IPS DF 19.7 (cell line): ENCODE measurements at places on chromosomes 2 and 18.

- no peak for DNase-seq
These were observed 60.6 kb upstream of the HS6ST1 start for GRCh38 chr2:128379021-128380015.

GRCh38 chr2:132804051-132804450 lies 134.0 kb upstream of the LYPD1 start:
- DNase-seq = no peak

DNA sequence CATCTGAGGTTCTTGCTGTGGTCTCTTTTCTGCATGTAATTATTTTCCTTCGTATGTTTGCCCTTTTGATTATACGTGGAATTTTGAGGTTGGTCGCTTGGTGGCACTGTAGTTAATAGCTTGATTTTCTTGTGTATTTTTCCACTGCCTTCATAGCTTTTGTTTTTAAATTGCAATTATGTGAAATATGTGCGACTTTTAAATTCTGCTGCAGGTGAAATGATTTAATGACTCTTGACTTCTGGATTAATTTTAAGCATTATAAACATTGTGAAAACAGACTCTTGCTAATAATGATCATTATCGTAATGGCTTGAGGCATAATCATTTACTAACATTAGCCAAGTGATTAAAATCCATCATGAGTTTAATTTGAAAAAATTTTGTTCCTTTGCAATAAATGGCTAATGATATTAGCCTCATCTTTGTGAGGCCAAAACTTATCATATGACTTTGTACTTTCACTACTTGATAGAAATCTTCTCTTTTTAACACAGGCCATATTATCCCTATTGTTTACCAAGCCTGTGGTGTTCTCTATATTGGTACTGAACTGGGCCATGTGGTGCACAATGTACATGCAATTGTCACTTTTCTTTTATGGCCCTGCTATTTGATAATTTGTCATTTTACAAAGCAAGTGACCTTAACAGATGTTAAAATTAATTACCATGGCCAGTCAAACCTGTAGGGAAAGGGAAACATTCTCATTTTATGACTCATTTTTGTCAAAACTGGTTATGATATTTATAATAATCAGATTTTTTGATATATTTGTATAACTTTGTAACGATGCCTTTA lies 62.8 kb upstream of the NEUROD1 start:
- DNase-seq = no peak

GRCh38 chr2:83990636-83991035 lies 468.4 kb downstream of the SUCLG1 start:
- DNase-seq = no peak

DNA sequence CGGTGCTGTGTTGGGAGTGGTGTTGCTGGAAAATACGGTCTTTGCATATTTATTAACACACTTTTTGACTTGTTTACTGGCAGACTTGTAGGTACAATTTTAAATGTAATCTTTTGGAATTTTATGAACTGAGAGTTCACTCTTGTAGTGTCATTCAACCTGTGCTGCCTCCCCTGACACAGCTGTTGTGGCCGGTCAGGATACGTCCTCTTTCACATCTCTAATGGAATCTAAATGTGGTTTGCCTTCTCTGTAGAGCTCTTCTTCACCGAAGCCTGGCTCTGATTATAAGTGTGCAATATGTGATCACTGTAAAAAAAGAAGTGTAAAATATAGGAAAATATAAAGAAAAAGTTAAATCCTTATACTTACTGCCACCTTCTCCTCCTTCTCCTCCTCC lies 94.7 kb downstream of the MAP4K4 start:
- DNase-seq = no peak

- DNase-seq = no peak
These were observed 80.7 kb downstream of the CCBE1 start for GRCh38 chr18:59616501-59616900.

DNA sequence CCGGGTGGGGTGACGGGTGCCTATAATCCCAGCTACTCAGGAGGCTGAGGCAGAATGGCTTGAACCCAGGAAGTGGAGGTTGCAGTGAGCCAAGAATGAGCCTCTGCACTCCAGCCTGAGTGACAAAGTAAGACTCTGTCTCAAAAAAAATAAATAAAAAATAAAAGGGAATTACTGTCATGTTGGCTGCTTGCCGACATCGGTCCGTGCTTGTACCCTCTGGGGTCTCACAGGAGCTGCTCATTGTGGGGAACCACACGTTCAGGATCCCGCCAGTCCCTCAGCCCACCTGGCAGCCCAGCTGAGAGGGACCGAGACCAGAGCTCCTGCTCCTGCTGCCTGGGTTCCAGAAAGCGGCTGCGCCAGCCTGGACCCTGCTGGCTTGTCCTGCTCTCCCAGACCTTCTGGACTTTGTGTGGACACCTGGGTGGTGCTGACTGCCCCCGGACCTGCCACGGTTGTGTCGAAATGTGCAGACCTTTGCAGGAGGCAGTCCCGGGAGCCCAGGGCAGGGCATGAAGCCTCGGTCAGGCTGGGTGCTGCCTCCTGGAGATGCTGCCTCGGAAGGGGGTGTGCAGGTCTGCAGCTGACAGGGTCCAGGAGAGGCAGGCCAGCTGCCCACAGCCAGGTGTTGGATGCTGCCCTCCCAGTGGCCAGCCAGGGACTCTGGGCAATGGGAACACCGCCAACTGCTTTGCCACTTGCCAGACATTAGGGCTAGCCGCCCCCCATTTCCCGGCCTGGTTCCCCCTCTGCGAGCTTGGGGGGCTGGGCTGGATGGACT lies 16.4 kb downstream of the KLF11 start:
- no peak for DNase-seq

GRCh38 chr2:27689424-27689823 lies 25.7 kb downstream of the SLC4A1AP start:
- no peak for DNase-seq

- DNase-seq = no peak
These were observed at the start of gene LIMS2 for GRCh38 chr2:127675331-127676261. Gene LIMS2 (minus strand): TSS chr2:127675530. CDS start chr2:127675024, 506 bp downstream.

- DNase-seq = no peak
These were observed 126.1 kb upstream of the CTAGE1 start for GRCh38 chr18:22543769-22544168.

DNA sequence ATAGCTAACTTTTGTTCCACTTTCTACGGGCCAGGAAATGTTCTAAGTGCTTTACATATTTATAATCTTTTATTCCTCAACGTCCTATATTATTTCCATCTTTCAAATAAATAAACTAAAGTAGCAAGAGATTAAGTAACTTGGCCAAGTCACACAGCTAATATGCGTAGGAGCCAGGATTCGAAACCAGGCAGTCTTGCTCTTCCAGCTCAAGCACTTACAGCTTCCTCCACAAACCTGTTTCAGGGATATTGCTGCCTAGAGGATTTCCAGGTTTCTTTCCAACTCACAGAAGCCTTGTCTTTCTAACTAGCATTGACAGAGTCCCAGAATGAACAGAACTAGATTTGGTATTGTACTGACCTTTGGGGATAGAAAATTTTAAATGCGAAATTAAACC lies 102.5 kb downstream of the FIGN start:
- no peak for DNase-seq

GRCh38 chr2:240893363-240893844 lies 2.6 kb downstream of the MAB21L4 start:
- no peak for DNase-seq

DNA sequence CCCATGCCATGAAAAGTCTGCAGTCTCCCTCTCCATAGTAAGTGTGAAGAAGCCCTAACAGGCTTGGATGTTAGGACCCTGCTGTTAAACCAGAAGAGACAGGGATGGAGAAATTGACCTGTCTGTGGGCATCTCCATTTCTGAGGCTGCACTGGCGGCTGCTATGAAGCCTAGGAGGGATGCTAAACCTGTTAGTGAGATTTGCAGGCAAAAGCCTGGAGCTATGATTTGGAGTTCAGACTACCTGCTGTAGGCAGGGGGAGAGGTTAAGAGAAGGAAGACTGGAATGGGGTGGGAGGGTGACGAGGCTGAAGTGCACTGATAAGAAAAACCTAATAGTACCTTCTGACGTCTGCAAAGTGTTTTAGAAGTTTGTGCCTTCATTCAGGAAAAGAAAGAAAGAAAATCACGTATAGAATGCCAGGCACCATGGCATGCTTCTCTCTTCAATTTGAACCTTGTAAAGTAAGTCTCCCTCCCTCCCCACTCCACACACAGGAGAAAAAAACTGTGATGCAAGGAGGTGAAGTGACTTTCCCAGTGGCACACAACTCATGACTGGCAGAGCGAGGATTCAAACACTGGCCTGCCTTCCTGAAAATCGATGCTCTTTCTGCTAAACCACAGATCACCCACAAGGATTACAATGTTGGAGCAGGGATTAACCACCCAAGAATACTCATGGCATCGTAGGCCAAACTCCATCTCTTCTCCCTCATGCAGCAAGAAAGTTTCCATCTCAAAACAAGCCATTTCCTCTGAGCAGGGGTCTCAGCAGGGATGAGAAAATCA lies 98.5 kb upstream of the PKDCC start:
- no peak for DNase-seq

DNA sequence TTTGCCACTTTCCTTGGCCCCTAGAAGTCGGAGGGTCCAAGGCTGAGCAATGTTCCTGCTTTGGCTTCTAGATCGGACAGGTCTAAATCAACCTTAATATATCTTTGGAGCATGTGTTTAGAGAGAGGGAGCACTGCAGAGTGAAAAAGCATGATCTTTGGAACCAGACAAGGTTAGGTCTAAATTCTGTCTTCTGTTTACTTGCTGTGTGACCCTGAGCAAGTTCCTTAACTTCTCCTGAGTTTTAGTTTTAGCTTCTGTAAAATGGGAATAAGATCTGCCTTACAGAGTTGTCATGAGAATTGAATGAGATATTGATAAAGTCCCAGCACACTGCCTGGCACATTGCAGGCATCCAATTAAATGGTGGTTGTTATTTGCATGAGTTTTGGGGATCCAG lies 13.9 kb downstream of the TMEM17 start:
- DNase-seq = no peak

- DNase-seq = no peak
These were observed 28.7 kb upstream of the RPRD1A start for GRCh38 chr18:36095936-36096519.

DNA sequence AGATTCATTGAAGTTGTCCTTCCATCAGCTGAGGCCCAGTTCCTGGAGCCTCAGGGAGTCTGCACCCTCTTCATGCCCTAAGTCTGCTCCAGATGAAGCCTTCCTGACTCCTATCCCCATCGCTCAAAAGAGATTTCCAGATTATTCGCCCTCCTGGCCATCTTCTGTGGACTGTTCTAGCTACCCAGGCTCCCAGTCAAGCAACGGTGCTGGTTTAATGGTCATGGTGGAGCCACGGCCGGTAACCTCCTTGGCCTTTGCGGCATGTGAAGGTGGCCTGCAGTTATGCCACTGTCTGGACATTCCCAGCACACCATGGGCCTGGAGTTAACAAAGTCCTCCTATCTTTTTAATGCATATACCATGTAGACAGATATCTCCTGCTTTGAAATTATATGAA lies 140.1 kb upstream of the ASB18 start:
- no peak for DNase-seq

- DNase-seq = no peak
These were observed 50.5 kb downstream of the SEPTIN10 start for GRCh38 chr2:109563288-109563687.

- DNase-seq = no peak
These were observed 43.6 kb downstream of the SRBD1 start for GRCh38 chr2:45567288-45567963.

GRCh38 chr18:3170441-3171161 lies 49.2 kb downstream of the MYOM1 start:
- no peak for DNase-seq

GRCh38 chr2:217995731-217996231 lies 7.0 kb downstream of the TNS1 start:
- no peak for DNase-seq

DNA sequence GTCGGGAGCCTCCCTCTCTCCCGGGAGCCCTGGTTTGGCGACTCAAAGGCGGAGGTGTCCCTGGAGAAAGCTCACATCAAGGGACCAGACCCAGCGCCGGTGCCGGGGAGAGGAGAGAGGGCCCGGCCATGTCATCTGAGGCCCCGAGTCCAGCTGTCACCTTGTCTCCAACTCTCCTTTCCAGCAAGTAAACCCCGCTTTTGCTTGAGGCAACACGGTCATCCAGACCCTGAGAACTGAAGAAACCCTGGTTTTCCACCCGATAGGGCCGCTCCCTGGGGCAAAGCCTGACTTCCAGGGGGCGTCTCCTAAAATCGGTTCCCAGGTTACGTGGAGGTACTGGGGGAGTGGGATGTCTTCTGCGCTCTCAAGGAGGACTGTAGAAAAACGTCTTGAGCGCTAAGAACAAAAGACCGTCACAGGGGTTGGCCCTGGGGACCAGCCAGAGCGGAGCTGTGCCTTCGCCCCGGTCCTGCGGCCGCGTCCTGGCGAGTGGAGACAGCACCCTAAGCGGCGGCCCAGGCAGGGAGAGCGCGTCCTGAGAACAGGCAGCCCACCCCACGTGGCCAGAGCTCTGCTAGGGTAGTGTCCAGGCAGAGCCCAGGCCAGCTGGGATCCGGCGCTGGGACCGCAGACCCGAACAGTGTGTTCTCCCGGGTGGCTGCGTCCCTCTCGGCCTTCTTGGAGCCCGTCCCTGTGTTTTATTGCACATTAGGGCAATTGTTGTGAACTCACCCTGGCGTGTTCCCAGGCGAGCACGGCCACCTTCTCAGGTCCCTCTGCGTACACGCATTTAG lies 55.7 kb downstream of the TMEM18 start:
- DNase-seq = no peak

DNA sequence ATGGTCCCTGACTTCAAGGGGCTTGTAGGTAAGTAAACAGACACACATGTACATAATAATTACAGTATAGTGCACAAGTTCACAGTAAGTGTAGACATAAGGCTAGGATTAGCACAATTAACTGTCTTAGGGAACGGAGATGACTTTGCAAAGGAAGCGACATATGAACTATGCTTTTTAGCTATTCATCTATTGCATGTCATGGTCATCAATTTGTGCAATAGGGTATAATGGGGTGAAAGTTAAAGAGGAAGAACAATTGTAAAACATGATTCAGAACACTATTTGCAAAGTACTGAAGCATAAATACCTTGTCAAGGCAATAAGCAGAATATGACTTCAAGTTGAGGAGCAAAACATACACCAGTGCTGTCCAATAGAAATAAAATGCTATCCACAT lies 112.3 kb upstream of the SLC8A1 start:
- DNase-seq = no peak

GRCh38 chr18:47390410-47391024 lies 139.1 kb upstream of the SKOR2 start:
- no peak for DNase-seq

GRCh38 chr18:77022556-77022955 lies 110.0 kb downstream of the MBP start:
- DNase-seq = no peak

DNA sequence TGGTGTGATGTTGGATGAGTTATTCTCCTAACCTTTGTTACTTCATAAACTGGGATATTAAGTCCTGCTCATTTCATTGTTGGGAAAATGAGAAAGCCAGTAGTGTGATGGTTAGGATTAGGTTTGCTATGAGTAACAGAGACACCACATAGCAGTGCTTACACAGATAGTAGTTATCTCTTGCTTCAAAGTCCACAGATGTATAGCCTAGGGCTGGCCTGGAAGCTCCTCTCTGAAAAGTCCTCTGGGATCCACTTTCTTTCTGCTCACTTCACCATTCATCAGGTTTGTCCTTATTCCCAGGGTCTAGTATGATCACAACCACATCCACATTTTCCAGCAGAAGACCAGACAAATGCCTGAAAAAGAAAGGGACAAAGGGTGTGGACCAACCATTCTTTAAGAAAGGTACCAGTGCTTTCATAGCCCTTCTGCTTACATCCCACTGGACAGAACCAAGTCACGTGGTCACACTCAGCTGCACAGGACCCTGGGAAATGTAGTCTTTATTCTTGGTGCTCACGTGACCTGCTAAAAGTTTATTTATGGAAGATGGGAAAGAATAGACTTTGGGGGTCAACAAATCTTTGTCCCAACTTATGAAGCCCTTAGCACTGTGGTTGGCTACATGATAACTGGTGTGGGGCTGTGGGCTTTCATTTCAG lies 108.9 kb downstream of the INSIG2 start:
- DNase-seq = no peak
